Skeletal muscle cell (primary cell): ENCODE measurements at places on chromosomes 7 and 10.

DNA sequence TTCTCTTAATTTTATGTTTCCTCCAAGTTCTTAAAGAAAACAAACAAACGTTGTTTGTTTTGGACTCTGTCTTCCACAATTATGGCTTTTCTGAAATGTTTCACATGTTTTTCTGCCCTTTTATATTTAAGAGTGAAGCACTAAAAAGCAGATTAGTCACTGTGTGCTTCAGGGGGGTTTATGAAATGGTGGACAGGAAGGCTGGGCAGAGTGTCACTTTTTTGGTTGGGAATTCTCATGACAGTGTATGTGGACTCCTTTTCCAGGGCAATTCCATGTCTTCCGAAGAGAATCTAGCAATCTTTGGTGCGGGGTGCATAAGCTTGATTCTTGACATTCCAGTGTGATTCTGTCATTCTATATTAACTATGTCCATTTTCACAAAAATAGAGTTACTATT, 669.4 kb downstream of the PARD3 start:
- DNase-seq, result no peak

- peak; percentile 15 for DNase-seq
Measured at GRCh38 chr10:44786286-44786850, 124.8 kb upstream of the TMEM72 start.

DNA sequence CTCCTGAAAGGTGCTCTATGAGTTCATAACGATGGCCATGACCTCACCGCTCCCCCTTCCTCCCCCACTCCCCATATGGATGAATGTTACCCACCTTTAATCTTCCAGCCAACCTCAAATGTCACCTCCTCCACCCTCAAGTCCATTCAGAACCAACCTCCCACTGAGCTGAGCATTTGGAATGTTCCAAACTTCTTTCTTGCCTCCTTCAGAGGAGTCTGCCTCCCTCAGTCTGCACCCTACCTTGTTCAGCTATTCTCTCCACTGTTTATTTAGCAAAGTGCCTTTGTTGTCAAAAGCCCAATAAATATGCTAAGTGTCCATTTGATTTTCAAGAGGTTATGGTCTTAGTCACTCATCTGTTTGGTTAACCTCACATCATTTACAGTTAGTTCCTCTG, 22.9 kb upstream of the MTPAP start:
- DNase-seq, result no peak

DNA sequence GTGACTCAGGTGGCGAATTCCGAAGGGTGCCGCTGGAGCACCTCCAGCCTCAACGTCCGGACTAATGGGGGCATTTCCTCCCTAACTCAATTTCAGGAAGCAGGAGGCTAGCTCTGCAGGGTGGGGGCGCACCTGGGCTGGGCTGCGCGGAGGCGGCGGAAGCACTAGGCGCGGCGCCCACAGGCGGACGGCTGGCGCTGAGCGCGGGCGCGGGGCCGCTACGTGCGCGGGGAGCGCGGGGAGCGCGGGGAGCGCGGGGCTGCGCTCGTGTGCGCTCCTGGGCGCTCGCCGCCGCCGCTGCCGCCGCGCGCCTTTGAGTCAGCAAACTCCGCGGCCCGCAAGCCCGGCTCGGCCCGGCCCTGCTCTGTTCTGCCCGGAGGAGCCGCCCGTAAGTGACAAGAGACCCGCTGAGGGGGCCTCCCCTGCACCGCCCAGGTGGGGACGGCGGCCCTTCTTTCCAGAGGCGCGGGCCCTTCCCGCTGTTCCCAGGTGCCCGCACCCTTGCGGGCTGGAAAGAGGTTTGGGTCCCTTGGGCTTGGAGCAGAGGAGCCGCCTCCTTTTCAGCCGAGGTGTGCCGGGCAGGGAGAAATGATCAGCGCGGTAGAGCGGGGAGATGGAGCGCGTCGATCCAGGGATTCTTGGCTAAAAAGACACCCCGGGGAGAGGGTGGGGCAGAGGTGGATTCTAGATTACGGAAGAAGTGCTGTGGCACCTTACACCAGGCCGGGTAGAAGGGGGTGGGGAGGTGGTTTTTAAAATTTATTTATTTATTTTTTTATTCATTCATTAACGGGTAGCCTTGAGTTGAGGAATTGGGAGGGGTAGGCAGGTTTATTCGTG, at the start of gene SNX10:
Gene SNX10, plus strand, starts transcription at position 164 of the 840 bp plus-strand sequence. CDS start 54,581 bp downstream, outside the sequence.
- no peak for DNase-seq

DNA sequence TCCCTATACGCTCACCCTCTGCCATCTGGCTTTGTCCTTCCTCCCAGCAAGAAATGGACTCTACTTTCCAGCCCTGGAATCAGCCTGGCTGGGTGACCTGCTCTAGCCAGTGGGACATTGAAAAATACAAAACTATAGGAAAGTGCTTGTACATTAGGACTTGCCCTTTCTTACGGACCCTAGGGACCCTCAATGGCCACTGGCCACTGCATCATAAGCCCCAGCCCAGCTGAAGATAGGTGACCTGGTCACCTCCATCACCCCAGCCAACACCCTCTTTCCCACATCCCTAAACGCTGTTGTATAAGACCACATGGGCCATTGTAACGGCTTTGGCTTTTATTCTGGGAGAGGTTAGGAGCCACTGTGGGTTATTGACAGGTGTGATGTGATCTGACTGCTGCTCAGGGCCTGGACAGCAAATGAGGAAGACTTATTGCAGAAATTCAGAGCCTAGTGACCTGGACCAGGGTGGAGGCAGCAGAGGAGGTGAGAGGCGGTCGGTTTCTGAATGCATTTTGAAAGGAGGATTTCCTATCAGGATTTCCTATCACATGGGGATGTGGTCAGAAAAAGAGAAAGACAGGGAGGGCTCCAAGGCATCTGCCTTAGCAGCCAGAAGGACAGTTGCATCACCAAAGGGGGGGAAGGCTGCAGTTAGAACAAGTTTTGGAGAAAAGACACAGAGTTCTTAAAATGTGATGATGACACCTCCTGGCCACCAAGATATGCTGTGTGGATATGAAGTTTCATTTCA, 2.2 kb upstream of the LMBR1 start:
- DNase-seq, result no peak

GRCh38 chr7:3064067-3064466, 20.4 kb upstream of the CARD11 start:
- DNase-seq, result no peak

DNA sequence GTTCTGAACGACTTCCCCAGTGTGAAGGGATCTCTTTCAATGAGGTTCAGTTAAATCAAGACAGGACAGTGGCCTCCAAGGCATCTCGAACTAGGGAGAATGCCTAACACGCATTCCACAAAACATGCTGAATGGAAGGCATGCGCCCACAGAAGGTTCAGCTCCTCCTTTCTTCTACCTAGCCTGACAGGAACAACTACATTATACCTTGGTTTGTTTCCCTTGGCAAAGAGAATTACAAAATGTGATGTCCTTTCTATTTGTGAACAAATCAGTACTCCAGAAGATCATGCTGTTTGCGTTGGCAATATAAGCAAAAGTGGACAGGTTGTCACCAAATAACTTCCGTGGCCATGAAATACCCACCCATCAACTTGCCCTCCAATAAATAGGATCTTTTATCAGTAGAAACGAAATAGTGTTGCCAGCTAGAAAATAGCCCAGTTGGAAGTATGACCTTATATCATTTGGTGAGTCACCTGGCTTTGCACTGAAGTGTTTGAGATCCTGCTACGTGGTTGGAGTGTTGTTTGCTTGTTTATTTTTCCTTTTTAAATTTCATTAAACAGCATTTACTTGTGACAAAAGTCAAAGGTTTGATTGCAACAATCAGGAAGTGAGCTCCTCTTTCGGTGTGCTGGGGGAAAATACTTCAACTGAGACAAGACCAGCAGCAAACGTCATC, 117.0 kb upstream of the FAM204A start:
- no peak for DNase-seq

- no peak for DNase-seq
Measured at GRCh38 chr7:137898839-137899721, 52.3 kb upstream of the DGKI start.

DNA sequence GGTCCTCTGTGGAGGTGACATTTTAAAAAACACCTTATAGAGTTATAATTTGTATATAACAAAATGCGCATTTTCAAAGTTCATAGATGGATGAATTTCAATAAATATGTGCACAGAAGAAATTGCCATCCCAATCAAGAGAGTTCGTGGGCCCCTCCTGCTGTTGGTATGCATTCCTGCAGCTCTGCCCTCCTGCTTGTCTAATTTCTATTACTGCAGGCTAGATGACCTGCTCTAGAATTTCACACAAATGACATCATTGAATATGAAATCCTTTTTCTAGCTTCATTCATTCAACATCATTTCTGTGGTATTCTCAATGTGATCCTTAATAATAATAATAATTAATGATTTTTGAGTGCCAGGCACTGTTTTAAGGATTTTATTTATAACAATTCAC, 348.2 kb downstream of the SDK1 start:
- no peak for DNase-seq

- DNase-seq, result no peak
Measured at GRCh38 chr10:36301139-36301538, 659.0 kb upstream of the FZD8 start.

- DNase-seq, result no peak
Measured at GRCh38 chr7:28626624-28627262, 214.4 kb downstream of the CREB5 start.

- no peak for DNase-seq
Measured at GRCh38 chr10:33772370-33773252, 438.1 kb upstream of the NRP1 start.

- DNase-seq, result no peak
Measured at GRCh38 chr10:120382360-120382759, 74.7 kb upstream of the PLPP4 start.

GRCh38 chr10:110833234-110833940, 38.3 kb upstream of the PDCD4 start:
- no peak for DNase-seq

GRCh38 chr7:29087840-29088170, 58.5 kb downstream of the CPVL start:
- DNase-seq, result no peak

- DNase-seq, result no peak
Measured at GRCh38 chr10:130575756-130576285, 439.6 kb downstream of the GLRX3 start.

GRCh38 chr7:155262031-155262430, 35.6 kb upstream of the INSIG1 start:
- no peak for DNase-seq

DNA sequence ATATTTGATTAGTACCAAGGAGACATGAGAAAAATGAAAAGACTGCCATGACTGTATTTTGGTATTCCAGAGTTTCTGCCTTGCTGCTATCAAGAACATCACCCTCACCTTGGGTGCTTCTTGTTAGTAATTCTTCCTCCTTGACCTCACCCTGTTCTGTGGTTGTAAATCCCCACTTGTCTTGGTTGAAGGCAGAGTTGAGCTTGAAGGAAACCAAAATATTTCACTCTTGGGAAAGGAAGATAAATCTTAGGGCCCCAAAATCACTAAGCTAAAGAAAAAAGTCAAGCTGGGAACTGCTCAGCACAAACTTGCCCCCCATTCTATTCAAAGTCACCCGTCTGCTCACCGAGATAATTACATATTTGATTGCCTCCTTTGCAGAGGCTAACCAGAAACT, 20.6 kb upstream of the AKR1C3 start:
- no peak for DNase-seq

DNA sequence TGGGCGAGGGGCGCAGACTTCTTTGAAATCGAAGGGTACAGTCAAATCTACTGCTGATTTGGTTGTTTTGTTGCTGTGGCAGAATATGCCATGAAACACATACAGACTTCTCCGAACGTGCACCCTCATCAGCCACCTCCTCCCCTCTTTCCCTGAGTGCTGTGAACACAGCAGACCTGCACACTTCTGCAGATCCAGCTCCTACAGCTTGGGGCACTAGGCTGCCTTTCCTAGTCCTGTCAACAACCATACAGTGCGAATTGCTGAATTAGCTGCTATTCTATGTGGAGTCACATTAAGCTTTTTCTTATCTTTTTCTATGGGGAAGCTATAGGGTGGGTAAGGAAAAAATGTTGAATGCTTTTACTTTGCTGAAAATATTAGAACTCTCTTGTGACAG, 57.5 kb downstream of the COL17A1 start:
- DNase-seq, result no peak

- no peak for DNase-seq
Measured at GRCh38 chr10:34169677-34170076, 645.4 kb downstream of the PARD3 start.

- DNase-seq, result no peak
Measured at GRCh38 chr10:133528845-133529575, 1.8 kb downstream of the CYP2E1 start.
